ENCODE measurements at places on chromosomes 11 and 22.
A peak's percentile ranks its signal among the peaks of the same experiment; 100 is the strongest.

DNA sequence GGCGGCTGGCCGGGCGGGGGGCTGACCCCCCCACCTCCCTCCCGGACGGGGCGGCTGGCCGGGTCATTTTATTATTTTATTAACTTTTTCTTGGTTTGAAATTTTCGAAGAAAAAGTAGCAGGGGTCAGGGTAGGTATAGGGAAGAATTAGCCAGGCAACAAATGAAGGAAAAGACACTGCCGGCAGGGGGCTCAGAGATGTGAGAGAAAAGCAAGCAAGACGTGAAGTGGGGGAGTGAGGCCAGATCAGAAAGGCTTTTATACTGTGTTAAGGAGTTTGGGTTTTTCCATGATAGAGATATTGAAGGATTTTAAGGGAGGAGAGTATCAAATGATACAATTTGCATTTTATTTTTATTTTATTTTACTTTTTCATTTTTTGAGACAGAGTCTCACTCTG lies 19.0 kb downstream of the RNF214 start:
- H3K4me3 ChIP-seq: no peak overlapping the region
- H3K27ac ChIP-seq: no peak overlapping the region
- no peaks in the 10 kb centered on the region for H3K27me3 ChIP-seq
- no peaks in the 10 kb centered on the region for H3K4me1 ChIP-seq
- no peak for DNase-seq

DNA sequence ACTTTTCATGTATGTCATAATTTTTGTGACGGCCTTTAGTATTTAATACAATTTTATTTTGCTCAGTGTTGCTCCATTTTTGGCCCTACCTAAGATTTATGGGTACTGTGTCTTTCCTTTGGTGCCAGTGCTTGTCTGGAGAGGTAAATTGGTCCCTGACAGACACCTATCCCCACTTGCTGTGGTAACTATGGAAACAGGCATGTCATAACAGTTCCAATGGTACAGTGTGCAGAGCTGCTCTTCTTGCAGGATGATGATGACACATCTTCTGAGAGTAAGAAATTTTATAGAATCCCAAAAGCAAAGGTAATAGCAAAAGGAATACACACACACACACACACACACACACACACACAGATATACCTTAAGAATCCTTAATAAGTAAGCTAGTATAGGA lies 118.5 kb downstream of the ELP4 start:
- no peaks in the 10 kb centered on the region for H3K27me3 ChIP-seq
- H3K36me3 ChIP-seq: no peaks in the 10 kb centered on the region
- H3K4me3 ChIP-seq: no peak overlapping the region
- H3K27ac ChIP-seq: no peak overlapping the region
- DNase-seq: no peak
- H3K4me1 ChIP-seq: no peaks in the 10 kb centered on the region

DNA sequence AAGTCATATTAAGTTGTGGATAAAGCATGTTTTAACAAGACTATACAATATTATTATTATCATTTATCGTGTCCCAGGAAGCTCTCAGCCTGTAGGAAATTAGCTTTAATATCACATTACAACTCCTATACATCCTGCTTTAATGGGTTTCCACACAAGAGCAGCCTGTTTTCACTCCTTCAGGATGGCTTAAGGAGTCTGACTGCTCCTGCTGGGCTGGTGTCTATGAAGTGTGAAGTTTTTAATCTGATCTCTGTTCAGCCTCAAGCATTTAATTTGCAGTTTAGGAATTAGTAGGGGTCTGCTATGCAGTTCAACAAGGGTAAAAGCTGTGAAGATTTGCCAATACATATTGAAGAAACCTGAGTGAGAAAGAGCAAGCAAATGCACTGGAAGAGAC lies 653.4 kb upstream of the LRRC4C start:
- H3K4me3 ChIP-seq: no peak overlapping the region
- H3K4me1 ChIP-seq: no peaks in the 10 kb centered on the region

- DNase-seq: no peak
- no peaks in the 10 kb centered on the region for H3K36me3 ChIP-seq
- peaks cover 11% of the 10 kb centered on the region for H3K27me3 ChIP-seq
- no peak overlapping the region for H3K4me3 ChIP-seq
- H3K4me1 ChIP-seq: peaks cover 9% of the 10 kb centered on the region
These were observed 40.0 kb upstream of the PRDM11 start for GRCh38 chr11:45106440-45106839.

DNA sequence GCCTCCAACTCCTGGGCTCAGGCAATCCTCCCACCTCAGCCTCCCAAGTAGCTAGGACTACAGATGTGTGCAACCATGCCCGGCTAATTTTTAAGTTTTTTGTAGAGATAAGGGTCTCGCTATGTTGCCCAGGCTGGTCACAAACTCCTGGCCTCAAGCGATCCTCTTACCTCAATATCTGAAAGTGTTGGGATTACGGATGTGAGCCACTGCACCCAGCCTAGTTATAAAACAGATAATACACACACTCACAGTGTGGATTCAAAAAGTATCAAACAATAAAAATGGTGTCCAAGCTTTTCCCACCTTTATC lies 377 bp upstream of the CCDC188 start:
- DNase-seq: no peak
- H3K4me1 ChIP-seq: no peaks in the 10 kb centered on the region
- no peaks in the 10 kb centered on the region for H3K36me3 ChIP-seq
- H3K27me3 ChIP-seq: no peaks in the 10 kb centered on the region
- no peak overlapping the region for H3K27ac ChIP-seq

DNA sequence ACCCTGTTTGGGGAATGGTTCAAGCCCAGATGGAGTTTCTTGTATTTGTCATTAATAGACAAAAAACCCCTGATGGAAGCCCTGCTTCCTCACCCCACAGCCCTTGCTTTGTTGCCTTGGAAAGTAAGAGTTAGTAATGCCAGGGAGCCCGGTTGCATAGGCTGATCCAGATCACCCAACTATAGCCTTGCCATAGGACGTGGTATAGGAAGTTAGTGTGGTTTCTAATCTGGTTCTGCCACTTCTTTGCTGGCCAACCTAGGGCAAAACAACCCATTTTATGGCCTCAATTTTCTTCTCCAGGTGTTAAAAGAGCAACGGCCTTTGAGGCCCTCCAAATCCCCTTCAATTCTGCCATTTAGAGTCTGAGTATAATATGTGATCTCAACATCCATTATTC lies 97.9 kb downstream of the STIM1 start:
- no peak for DNase-seq
- H3K27me3 ChIP-seq: no peaks in the 10 kb centered on the region
- no peak overlapping the region for H3K4me3 ChIP-seq
- no peak overlapping the region for H3K27ac ChIP-seq
- H3K36me3 ChIP-seq: no peaks in the 10 kb centered on the region

GRCh38 chr11:64185175-64185692 lies 737 bp upstream of the STIP1 start:
- H3K27me3 ChIP-seq: no peaks in the 10 kb centered on the region
- H3K36me3 ChIP-seq: peaks cover 6% of the 10 kb centered on the region
- peak overlapping the region; percentile 80 for H3K27ac ChIP-seq
- peak; percentile 86 for DNase-seq

DNA sequence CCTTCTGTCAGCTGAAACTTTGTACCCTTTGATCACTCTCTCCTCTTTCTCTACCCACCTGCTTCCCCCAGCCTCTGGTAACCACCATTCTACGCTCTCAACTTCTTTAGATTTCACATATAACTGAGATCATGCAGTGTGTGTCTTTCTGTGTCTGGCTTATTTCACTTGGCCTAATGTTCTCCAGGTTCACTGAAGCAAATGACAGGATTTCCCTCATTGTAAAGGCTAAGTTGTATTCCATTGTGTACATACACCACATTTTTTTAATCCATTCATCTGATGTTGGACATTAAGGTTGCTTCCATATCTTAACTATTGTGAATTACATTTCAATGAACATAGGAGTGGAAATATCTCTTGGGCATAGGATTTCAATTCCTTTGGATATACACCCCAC lies 207.6 kb downstream of the MIAT start:
- H3K4me3 ChIP-seq: no peak overlapping the region
- no peaks in the 10 kb centered on the region for H3K27me3 ChIP-seq
- no peaks in the 10 kb centered on the region for H3K4me1 ChIP-seq

GRCh38 chr11:122653916-122654585 lies 1.5 kb upstream of the UBASH3B start:
- no peak overlapping the region for H3K27ac ChIP-seq
- no peak overlapping the region for H3K4me3 ChIP-seq
- H3K4me1 ChIP-seq: peaks cover 3% of the 10 kb centered on the region

DNA sequence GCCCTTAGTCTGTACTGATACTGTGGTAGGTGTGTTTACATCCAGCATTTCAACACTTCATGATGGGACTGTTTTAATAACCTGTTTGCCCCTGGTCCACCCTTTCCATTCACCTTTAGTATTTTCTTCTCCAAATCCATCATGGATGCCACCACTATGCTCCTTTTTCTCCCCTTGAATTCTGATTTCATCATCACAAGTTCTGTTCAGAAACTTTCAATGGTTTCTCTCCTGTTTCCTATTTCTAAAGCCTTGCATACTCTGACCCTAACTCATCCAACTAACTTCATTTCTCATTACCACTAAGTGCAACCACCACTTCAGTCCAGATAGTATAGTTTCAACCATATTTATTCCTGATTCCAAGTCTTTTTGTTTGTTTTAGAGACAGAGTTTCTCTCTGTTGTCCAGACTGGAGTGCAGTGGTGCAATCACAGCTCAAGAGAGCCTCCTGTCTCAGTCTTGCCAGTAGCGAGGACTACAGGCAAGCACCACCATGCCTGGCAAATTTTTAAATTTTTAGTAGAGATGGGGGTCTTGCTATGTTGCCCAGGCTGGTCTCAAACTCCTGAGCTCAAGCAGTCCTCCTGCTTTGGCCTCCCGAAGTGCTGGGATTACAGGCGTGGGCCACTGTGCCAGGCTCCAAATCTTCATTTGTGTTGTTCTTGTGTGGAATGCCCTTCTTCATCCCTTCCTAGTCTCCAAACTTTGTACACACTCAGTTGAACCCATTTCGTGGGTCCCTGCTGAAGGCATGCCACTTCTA lies 1.2 kb upstream of the LIN7C start:
- H3K36me3 ChIP-seq: no peaks in the 10 kb centered on the region
- DNase-seq: no peak
- peaks cover 15% of the 10 kb centered on the region for H3K4me1 ChIP-seq
- no peaks in the 10 kb centered on the region for H3K27me3 ChIP-seq
- no peak overlapping the region for H3K27ac ChIP-seq
- H3K4me3 ChIP-seq: no peak overlapping the region

GRCh38 chr11:128890543-128891368 lies at the start of gene KCNJ5:
Gene KCNJ5, plus strand, starts transcription at chr11:128891356. Its CDS starts 19,918 bp downstream, at chr11:128911274.
- H3K4me3 ChIP-seq: peak within 1 kb of the TSS; percentile 66
- H3K27ac ChIP-seq: peak within 1 kb of the TSS; percentile 71
- peaks cover 41% of the 10 kb centered on the region for H3K4me1 ChIP-seq
- H3K27me3 ChIP-seq: no peaks in the 10 kb centered on the region
- peak; percentile 78 for DNase-seq

DNA sequence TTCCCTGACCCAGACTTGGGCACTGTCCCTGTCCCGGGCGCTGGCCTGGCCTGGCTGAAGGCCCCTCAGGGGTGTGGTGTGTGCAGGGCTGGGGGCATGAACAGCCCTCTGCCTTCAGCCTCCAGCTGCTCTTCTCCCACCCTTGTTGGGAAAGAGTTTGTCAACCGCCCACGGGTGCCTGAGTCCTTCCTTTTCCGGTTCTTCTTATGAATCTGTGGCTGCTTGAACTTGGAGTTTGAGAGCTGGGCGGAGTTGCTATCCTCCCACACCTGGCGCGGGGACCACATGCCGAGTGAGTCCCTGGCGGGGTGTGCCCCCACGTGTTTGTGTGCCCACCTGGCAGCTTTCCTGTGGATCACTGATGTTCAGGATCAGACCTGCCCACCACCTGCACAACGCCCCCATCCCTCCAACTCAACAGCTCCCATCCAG lies 13.4 kb downstream of the NFAM1 start:
- H3K27me3 ChIP-seq: no peaks in the 10 kb centered on the region
- no peak overlapping the region for H3K4me3 ChIP-seq
- H3K4me1 ChIP-seq: no peaks in the 10 kb centered on the region
- no peaks in the 10 kb centered on the region for H3K36me3 ChIP-seq

DNA sequence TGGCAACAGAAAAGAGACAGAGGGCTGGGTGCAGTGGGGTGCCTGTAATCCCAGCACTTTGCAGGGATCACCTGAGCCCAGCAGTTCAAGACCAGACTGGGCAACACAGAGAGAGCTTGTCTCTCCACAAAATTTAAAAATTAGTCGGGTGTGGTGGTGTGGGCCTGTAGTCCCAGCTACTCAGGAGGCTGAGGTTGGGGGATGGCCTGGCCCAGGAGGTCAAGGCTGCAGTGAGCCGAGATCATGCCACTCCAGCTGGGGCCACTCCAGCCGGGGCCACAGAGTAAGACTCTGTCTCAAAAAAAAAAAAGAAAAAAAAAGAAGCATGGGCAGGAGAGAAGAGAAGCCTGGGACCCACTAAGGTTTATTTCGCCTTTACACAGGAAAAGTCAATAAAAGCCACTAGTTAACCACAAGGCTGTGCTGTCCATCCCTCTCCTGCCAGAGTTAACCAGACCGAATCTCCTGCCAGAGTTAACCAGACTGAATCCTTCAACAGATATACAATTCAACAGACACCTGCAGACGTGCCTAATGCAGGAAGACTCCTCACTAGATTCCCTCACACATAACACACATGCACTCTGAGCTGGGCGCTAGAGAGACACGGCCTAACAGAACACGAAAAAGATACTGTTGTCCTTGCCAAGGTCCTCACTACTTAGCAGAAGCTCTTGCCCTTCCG lies 29.8 kb downstream of the MICAL3 start:
- H3K27ac ChIP-seq: no peak overlapping the region
- no peaks in the 10 kb centered on the region for H3K27me3 ChIP-seq
- H3K4me3 ChIP-seq: no peak overlapping the region
- H3K36me3 ChIP-seq: no peaks in the 10 kb centered on the region

DNA sequence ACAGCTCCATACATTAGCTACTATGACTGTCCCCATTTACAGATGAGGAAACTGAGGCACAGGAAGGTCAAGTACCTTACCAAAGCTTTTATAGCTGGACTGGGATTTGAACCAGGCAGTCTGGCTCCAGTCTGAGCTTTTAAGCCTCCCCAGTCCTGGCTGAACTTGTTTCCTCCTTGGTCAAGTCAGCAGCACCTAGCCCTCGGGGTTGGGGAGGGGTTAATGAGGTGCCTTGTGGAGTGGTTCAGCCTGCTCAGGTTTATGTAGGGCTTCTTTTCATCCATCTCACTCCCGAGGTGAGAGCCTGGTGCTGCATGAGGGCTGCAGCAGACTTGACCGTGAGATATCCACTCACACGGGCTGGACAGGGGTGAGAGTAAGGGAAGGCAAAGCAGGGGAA lies 36.7 kb upstream of the GCAT start:
- H3K36me3 ChIP-seq: peaks cover 70% of the 10 kb centered on the region
- H3K27me3 ChIP-seq: no peaks in the 10 kb centered on the region
- DNase-seq: no peak
- no peak overlapping the region for H3K4me3 ChIP-seq

DNA sequence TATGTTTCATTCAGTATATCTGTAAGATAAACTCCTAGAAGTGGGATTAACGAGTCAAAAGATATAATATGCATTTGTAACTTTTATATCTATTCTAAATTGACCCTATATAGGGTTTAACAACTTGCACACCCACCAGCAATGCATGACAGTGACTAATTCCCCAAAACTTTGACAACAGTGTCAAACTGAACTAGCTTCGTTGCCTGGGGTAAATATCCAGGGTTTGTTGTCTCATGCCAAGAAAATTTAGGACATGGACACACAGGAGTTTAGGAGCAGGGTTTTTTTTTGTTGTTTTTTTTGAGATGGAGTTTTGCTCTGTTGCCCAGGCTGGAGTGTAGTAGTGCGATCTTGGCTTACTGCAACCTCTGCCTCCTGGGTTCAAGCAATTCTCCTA lies 5.1 kb downstream of the SNU13 start:
- no peak overlapping the region for H3K4me3 ChIP-seq
- H3K27me3 ChIP-seq: no peaks in the 10 kb centered on the region
- no peak for DNase-seq
- H3K36me3 ChIP-seq: no peaks in the 10 kb centered on the region
- no peak overlapping the region for H3K27ac ChIP-seq
- peaks cover 21% of the 10 kb centered on the region for H3K4me1 ChIP-seq

- peaks cover 70% of the 10 kb centered on the region for H3K36me3 ChIP-seq
- H3K27ac ChIP-seq: peak overlapping the region; percentile 58
- H3K4me1 ChIP-seq: peaks cover 11% of the 10 kb centered on the region
These were observed 25.6 kb downstream of the FADS2 start for GRCh38 chr11:61853698-61854169.

Data from adrenal gland (tissue), 19 donors.